ENCODE measurements at places on chromosomes 1 and 21.

DNA sequence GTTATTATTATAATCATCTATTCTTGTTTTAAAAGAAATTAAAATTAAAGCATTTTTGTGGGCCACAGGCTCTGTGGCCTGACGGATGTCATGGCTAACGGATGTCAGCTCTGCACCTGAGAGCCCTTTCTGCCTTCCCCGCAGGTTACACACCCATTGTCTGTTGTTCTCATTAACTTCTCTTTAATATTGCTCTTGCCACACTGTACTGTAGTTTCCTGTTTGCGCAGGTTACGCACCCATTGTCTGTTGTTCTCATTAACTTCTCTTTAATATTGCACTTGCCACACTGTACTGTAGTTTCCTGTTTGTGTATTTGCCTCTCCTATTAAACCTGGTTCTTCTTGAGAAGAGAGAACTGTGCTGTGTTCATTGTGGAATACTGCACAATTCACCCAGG lies 294.4 kb upstream of the PLXNA2 start:
- no peak for DNase-seq

GRCh38 chr1:198122693-198123092 lies 34.1 kb upstream of the NEK7 start:
- no peak for DNase-seq

DNA sequence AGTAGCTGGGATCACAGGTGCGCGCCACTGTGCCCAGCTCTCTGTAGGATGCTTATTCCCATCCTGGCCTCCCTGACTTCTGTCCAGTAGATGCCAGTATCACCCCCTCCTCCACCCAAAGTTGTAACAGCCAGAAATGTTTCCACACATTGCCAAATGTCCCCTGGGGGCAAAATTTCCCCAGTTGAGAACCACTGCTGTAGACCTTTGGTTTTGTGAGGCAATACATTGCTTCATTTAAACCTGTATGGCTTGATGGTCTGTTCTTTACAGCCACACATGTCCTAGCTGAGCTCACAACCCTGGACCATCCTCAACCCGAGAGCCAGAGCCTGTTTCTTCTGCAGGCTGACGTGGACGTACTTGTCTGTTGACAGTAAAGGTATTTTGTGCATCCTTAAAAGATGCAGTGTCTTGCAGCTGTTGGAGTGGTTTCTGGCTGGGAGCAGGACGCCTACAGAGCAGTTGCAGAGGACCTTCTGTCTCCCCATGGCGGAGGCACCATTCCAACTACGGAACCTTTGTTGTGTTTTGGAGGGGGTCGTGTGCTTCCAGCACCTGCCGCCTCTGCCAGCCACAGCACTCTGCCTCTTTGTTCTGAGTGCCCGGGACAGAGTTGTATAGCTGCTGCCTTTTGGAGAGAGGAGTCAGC lies 26.6 kb downstream of the DOP1B start:
- no peak for DNase-seq

DNA sequence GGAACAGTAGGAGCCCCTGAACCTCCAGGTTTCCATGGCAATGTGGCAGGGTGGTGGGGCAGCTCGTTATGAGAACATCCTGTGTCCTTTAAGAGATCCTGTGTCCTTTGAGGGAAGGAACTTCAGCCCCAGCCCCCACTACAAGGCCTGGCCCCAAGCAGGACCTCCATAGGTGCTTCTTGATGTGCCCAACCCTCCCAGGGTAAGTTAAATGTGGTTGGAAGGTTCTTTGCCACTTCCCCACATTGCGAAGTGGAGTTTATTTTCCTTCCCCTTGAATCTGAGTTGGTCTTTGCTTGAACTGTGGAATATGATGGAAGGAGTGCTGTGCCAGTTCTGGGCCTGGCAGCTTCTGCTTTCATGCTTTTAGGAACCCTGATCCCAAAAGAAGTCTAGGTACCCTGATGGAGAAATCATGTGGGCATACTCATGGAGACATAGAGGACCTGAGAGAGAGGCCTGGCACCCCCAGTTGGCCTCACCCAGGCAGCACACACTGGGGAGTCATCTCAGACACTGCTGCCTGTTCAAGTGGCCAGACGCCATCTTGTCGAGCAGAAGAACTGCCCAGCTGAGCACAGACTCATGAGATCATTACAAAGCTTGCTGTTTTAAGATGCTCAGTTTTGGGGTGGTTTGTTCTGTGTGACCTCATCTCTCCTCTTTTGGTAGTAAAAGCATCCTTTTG lies 44.1 kb upstream of the ACTL8 start:
- DNase-seq, result no peak

DNA sequence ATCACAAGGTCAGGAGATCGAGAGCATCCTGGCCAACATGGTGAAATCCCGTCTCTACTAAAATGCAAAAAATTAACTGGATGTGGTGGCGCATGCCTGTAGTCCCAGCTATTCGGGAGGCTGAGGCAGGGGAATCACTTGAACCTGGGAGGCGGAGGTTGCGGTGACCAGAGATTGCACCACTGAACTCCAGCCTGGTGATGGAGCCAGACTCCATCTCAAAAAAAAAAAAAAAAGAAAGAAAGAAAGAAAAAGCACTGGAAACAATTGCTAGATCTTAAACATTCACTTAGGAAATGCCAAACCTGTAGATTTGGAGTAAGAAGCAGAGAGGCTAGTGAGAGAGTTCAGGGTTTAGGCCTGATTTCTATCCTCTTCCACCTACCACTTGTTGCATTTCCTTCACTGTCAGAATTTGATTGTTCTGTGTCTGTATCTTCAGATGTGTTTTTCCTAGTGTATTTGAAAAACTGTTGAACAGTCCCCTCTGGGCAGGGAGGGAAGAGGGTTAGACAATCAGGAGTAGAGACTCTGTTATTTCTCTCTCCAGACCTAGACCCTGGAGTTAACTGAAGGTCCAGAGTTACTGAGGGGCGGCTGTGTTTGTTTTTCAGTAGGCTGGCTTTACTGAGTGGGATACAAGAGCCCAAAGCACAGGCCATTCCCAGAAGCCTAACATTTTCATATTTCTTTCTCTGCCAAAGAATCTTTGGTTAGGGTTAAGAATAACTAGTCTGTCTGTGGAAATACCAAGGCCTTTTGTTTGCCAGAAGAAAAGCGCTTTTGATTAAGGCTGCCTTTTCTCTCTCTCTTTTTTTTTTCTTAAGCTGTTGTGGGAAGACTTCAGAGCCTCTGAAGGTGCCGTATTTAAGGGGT lies 31.1 kb upstream of the MACF1 start:
- no peak for DNase-seq

- peak; percentile 39 for DNase-seq
Observed at GRCh38 chr1:7810395-7810794, 26.3 kb downstream of the PER3 start.

GRCh38 chr1:163668472-163668871 lies 346.7 kb downstream of the NUF2 start:
- no peak for DNase-seq

DNA sequence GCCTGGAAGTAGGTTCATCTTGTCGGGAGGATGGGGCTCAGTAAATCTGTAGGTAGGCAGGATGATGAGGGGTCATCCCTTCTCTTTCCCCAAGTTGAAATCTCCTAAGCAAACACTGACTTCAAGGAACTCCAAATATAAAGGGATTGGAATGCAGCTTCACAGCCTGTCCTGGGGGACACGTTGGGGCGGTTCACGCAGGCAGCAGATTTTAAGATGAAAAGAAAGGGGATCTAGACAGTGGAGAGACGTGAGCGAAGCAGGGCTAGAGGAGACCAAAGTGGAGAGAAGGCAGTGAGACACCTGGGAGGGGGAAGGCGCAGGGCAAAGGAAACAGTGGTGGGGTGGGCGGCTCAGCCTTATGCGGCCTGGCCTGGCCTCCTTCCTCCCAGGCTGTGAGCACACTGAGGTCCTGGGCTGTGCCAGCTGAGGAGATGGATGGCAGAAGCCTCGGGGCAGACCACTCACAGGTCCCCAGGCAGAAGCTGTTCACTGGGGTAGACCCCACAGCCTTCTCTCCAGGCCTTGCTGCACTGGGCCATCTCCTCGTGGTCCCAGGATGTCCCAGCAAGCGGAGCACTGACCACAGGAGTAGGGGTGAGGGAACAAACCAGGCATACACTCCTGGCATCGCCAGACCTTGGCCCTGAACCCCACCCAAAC lies 51.7 kb downstream of the TOR1AIP2 start:
- DNase-seq, result no peak

GRCh38 chr1:21317035-21317689 lies 26.9 kb upstream of the ECE1 start:
- DNase-seq, result no peak

DNA sequence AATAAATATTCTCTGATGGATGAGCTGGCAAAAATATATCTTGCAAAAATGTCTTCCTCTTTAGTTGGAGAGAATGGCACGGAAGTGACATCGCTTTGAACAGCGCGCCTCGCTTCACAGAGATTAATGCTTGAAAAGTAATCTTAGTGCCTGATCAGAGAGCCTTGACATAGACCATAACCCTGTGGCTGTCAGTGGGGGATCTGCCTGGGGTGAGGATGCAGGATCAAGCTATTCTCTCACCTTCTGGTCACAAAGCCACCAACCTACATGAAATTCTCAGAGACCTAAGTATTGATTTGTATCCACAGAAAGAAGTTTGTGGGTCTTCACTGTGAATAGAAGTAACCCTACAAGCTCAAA lies 492.6 kb downstream of the LMO4 start:
- DNase-seq, result no peak

GRCh38 chr1:231084353-231084752 lies 44.3 kb upstream of the FAM89A start:
- DNase-seq, result no peak

- DNase-seq, result peak; percentile 17
Observed at GRCh38 chr1:57254022-57254421, 169.8 kb downstream of the DAB1 start.

GRCh38 chr1:241825581-241825980 lies 22.4 kb upstream of the EXO1 start:
- DNase-seq, result no peak

DNA sequence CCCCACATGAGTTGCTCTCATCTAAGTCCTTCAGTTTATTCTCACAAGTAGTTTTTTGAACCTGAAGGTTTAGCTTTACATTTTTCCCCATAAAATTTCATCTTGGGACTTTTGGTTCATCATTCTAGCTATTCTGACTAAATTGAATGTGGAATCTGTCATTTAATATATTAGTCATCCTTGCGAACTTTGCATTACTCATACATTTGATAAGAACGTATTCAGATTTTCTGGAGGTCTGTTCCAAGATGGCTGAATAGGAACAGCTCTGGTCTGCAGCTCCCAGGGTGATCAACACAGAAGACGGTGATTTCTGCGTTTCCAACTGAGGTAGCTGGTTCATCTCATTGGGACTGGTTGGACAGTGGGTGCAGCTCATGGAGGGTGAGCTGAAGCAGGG lies 59.8 kb upstream of the CSF1 start:
- no peak for DNase-seq

GRCh38 chr1:81598623-81599022 lies 202.1 kb upstream of the ADGRL2 start:
- no peak for DNase-seq

DNA sequence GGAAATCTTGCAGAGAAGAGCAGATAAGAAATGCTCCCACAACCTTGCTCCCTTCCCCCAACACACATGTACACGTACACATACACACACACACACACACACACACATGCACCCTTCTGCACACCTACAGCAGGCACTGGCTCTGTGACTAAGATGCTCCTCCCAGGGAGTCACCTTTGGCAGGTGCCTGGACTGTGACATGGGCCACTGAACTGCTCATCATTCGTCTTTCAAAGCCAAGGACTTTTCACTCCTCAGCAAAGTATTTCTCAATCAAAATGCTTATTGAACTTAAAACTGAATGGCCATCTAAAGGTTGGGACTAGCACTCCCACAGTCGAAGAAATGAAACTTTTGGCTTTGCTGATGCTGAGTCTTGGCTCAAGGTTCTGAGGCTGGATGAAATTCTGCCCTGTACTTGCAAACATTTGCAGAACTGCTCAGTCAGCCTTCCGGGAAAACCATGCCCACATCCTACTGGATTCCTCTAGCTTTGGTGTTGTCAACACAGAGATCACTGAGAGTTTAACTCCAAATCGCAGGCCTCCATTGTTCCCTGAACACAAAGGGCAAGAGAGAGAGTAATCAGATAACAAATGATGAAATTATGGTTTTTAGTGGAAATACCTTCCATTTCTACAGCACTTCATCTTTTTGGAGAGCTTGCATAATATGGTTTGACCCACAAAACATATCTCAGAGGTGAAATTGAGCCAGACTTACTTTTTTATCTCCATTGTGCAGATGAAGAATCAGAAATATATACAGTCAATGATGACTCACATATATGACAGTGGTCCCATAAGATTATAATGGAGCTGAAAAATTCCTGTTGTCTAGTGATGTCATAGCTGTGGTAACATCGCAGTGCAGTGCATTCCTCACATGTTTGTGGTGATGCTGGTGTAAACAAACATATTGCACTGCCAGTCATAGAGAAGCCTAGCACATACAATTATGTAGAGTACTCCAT lies 72.4 kb upstream of the BCAR3 start:
- DNase-seq, result peak; percentile 92

- DNase-seq, result no peak
Observed at GRCh38 chr21:16145479-16145878, 415.7 kb downstream of the USP25 start.

GRCh38 chr1:211643324-211644212 lies 31.9 kb downstream of the NEK2 start:
- DNase-seq, result no peak

- DNase-seq, result no peak
Observed at GRCh38 chr1:5507340-5507739, 484.9 kb downstream of the NPHP4 start.

GRCh38 chr1:161209790-161210409 lies 5.2 kb upstream of the FCER1G start:
- DNase-seq, result no peak

GRCh38 chr1:47708019-47708535 lies 270.2 kb downstream of the FOXD2 start:
- DNase-seq, result no peak

DNA sequence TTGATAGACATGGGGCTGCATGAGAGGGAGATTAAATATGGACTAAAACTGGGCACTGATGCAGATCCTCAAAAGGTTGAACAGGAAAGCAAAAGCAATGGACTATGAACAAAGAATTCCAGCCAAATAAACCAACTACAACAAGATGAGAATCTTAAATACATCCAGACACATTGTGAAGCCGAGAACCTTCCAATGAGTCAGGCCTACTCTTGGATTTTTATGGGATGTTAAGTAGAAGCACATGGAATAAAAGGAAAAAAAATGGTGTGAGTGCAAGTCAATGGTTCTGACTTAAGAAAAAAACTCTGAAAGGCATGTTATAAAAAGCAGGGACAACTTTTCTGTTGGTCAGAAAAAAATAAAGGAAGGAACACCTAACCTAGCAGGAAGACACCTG lies 227.2 kb downstream of the DPYD start:
- DNase-seq, result peak; percentile 56

- DNase-seq, result no peak
Observed at GRCh38 chr1:245583575-245584330, 429.0 kb downstream of the KIF26B start.

GRCh38 chr1:170049176-170049800 lies 25.2 kb downstream of the KIFAP3 start:
- DNase-seq, result no peak

- no peak for DNase-seq
Observed at GRCh38 chr1:244869364-244869827, 5.1 kb upstream of the HNRNPU start.

- DNase-seq, result no peak
Observed at GRCh38 chr1:30286241-30286987, 437.0 kb downstream of the MATN1 start.

GRCh38 chr21:38721055-38721454 lies 84.7 kb upstream of the ETS2 start:
- DNase-seq, result no peak

Data from fibroblast of skin of left quadriceps (primary cell).